Panc1 (cell line): ENCODE measurements at places on chromosomes 3 and 15.
A peak's percentile ranks its signal among the peaks of the same experiment; 100 is the strongest.

- H3K36me3 ChIP-seq: no peaks in the 10 kb centered on the region
- H3K27me3 ChIP-seq: no peaks in the 10 kb centered on the region
- H3K27ac ChIP-seq: no peak overlapping the region
- DNase-seq: no peak
Observed at GRCh38 chr15:83720468-83720867, 66.5 kb downstream of the ADAMTSL3 start.

DNA sequence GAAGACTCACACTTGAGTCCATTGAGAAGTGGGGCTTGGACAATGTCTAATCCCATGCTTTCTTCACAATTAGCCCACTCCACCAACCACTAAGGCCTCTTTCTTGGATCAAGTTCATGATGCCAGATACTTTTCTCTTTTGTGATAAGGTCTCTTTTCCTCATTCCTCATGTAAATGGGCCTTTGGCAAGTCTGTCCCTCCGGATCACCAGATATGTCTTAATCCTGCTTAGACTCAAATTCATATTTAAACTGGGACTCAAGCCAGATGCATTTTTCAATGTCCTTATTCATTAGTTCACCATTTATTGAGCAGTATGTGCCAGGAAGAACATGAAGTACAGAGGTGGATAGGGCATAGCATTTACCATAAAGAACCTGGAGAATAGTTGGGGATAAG lies 671.1 kb downstream of the TBL1XR1 start:
- no peak overlapping the region for H3K4me3 ChIP-seq
- H3K4me1 ChIP-seq: no peaks in the 10 kb centered on the region
- no peak for DNase-seq

- no peak overlapping the region for H3K27ac ChIP-seq
- H3K27me3 ChIP-seq: no peaks in the 10 kb centered on the region
- H3K4me3 ChIP-seq: no peak overlapping the region
- no peak for DNase-seq
- H3K4me1 ChIP-seq: peaks cover 8% of the 10 kb centered on the region; the same call in 1 of the 2 replicates
Observed at GRCh38 chr3:136624371-136624770, 127.8 kb downstream of the STAG1 start.

DNA sequence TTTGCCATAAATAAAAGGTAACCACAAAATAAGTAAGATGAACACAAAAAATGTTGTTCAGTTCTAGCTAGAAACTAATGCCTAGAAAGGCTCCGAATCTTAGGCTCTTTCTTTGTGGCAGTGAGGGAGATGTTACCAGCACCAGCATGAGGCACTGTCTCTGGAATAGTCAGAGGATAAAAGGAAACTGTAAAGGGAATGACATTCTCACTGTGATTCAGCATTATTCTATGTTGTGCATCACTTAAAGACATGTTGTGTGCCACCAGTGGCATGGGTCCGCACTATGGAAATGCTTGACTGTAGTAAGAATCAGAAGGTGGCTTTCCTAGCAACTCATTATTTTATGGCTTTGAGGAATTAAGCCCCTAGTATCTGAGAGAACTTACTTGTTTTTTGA lies 70.8 kb downstream of the SEC22A start:
- no peak overlapping the region for H3K4me3 ChIP-seq
- no peak for DNase-seq
- H3K4me1 ChIP-seq: no peaks in the 10 kb centered on the region

DNA sequence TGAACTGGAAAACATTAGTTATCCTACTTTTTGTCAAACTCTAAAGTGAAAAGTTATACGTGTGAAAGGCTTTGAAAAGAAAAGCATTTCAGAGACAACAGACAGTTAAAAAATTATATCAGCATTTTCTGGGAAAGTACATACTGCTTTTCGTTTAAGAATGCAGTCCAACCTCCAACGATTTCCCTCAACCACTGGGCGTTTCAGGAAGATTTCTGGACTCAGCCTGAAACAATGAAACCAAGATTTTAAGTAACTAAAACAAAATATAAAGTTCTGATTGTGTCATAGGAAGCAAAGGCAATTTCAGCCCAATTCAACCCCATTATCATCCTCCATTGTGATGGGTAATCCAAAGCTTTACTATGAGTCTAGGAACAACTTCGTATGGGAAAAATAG lies 110.7 kb downstream of the PLD1 start:
- no peak overlapping the region for H3K4me3 ChIP-seq
- no peak overlapping the region for H3K27ac ChIP-seq
- H3K4me1 ChIP-seq: no peaks in the 10 kb centered on the region
- no peaks in the 10 kb centered on the region for H3K27me3 ChIP-seq

DNA sequence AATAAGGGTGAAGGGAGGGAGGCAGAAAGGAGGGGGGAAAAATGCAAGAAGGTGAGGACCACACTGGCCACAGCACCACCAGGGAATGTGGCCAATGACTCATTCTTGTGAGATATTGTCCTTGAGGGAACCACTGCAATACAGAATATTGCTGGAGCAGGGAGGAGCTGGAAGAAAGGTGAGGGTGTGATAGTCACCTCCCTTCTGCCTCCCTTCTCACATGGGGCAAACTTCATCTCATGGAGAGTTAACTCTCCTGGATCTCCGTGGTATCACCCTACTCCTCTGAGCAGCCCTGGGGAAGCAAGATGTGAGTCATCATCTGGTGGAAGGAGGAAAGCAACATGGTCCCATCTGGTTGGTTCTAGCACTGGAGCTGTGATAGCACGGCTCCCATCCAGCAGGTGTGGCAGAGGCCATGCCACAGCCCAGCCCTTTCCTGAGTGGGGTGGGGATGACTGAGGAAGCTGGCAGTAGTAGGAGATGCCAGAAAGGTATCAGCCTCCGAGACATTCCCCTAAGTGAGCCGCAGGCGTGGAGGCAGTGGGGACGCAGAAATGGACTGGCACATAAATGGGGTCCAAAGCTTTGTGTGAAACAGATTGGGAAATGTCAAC lies 115.9 kb upstream of the LPP start:
- no peaks in the 10 kb centered on the region for H3K27me3 ChIP-seq
- peaks cover 9% of the 10 kb centered on the region for H3K4me1 ChIP-seq
- no peak overlapping the region for H3K4me3 ChIP-seq
- no peaks in the 10 kb centered on the region for H3K36me3 ChIP-seq

DNA sequence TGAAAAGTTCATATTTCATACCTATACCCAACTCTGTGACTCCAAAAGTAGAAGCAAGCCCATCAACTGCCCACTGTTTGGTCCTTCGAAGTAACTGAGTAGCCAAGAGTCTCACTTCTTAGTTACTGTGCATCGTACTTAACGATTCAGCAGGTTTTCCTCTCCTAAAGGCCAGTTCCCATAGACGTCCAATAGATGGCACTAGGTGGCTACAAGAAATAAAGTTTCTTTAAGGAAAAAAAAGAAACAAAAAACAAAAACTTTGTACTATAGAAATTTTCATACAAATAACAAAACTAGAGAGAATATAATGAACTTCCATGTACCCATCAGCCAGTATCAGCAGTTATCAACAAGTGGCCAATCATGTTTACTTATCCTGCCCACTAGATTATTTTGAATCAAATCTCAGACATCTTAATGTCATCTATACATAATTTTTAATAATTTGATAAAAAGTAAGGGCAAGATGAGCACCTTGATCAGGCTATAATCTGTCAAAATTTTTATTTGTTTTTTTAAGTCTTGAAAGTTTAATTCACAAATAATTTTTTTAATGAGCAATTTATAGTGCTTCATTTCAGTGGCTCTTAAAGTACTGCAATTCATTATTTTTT lies 63.8 kb upstream of the ACP3 start:
- DNase-seq: peak; percentile 41
- no peak overlapping the region for H3K4me3 ChIP-seq
- H3K36me3 ChIP-seq: no peaks in the 10 kb centered on the region
- H3K27me3 ChIP-seq: peaks cover 9% of the 10 kb centered on the region; the same call in 1 of the 2 replicates

DNA sequence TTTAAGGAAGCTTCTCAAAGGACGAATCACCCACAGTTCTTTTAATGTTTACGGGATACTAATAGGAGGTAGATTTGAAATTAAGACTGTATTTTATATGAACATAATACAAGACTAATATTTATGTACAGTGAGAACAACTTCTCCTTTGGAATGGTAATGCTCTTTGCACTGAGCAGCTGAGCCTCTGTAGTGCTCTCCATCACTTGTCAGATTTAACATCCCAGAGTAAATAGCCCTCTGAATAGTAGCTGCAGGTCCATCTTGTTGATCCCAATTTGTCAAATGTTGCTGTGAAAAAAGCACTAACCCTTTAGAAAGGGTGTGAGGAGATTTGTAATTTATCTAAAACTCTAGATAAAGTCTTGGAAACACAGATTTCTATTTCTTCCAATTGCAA lies 351.4 kb upstream of the KCNMB2 start:
- DNase-seq: no peak
- H3K27me3 ChIP-seq: no peaks in the 10 kb centered on the region
- H3K4me1 ChIP-seq: no peaks in the 10 kb centered on the region
- H3K36me3 ChIP-seq: no peaks in the 10 kb centered on the region
- no peak overlapping the region for H3K4me3 ChIP-seq

DNA sequence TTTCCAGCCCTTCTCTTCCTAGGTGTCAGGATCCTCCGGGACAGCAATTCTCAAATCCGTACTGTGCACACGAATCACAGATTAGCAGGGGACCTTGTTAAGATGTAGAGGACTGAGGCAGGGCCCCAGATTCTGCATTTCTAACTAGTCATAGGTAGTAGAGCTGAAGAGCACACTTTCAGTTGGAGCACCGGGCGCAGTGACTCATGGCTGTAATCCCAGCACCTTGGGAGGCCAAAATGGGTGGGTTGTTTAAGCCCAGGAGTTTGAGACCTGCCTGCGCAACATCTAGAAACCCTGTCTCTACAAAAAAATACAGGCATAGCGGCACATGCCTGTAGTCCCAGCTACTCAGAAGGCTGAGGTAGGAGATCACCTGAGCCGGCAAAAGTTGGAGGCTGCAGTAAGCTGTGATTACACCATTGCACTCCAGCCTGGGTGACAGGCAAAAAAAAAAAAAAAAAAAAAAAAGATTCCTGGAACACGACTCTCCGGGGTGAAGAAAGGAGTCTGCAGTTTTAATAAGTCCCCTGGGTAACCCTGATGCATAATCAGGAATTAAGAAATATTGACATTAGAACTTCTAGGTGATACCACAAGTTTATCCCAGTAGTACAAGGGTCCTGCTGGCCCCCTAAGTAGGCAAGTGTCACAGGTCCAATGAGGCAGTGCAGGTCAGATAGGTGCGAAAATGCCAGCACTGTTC lies 21.4 kb upstream of the IGDCC3 start:
- H3K4me3 ChIP-seq: no peak overlapping the region
- peaks cover 4% of the 10 kb centered on the region; the same call in 1 of the 2 replicates for H3K4me1 ChIP-seq
- no peak overlapping the region for H3K27ac ChIP-seq
- no peak for DNase-seq

- H3K27ac ChIP-seq: no peak overlapping the region
- H3K36me3 ChIP-seq: no peaks in the 10 kb centered on the region
- no peak overlapping the region for H3K4me3 ChIP-seq
Observed at GRCh38 chr3:143502081-143502480, 346.2 kb downstream of the SLC9A9 start.

GRCh38 chr3:128585974-128586373 lies 64.6 kb downstream of the RPN1 start:
- DNase-seq: no peak
- peaks cover 7% of the 10 kb centered on the region; the same call in 1 of the 2 replicates for H3K4me1 ChIP-seq
- H3K27ac ChIP-seq: no peak overlapping the region
- H3K4me3 ChIP-seq: no peak overlapping the region

DNA sequence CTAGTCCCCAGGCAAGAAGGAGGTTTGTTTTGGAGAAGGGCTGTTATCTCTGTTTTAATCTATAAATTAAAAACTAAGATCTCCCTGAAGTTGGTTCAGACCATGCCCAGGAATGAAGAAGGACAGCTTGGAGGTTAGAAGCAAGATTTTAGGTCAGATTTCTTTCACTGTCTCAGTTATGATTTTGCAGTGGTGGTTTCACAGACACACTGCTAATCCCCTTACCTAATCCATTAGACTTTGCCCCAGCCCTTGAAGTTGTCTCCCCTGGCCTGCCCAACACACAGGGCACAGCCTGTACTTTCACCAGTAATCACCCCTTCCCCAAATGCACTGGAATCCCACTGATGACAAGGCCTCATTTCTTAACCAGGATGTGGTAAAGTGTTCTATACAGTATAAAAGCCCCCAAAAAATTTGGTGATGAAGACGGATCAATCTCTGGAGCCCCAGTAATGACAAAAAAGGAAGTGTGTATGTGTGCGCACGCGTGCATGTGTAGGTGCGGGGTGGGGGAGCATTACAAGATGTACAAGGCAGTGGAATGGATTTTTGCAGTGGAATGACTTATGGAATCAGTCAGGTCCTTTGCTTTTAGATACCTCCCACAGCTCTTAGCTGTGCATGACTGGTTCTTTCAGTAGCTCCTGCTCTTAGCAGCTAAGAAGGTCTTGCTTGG lies 73.1 kb upstream of the TERB2 start:
- H3K27me3 ChIP-seq: peaks cover 3% of the 10 kb centered on the region
- H3K36me3 ChIP-seq: no peaks in the 10 kb centered on the region
- H3K4me3 ChIP-seq: no peak overlapping the region
- no peak overlapping the region for H3K27ac ChIP-seq
- DNase-seq: no peak
- H3K4me1 ChIP-seq: no peaks in the 10 kb centered on the region

DNA sequence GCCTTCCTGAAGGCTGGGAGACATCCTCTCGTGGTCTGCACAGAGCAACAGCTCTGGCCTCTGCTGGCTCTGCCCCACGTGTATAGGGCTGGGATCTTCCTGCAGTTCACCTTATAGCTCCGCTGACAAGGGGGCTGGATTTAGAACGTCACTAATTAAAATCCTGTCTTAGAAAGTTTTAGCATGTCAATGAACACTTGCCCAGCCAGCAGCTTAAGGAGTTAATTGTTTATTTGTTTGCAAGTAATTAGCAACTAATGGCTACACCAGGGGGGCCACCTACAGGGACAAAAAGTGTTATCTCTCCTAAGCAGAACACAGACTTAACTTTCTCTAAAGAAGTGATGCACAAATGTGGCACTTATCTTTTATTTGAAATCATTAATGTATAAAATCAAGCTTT lies at the start of gene HESX1:
Gene HESX1, minus strand, starts transcription at position 84 of the 403 bp plus-strand sequence. Its CDS starts 60 bp downstream, at position 24.
- no peak within 1 kb of the TSS for H3K27ac ChIP-seq
- no peak within 1 kb of the TSS for H3K4me3 ChIP-seq
- DNase-seq: no peak
- H3K27me3 ChIP-seq: no peaks in the 10 kb centered on the region

- H3K4me3 ChIP-seq: no peak overlapping the region; the same call in 1 of the 2 replicates
- H3K27me3 ChIP-seq: no peaks in the 10 kb centered on the region
- DNase-seq: no peak
- H3K4me1 ChIP-seq: no peaks in the 10 kb centered on the region
Observed at GRCh38 chr15:77083381-77084160, 12.7 kb upstream of the TSPAN3 start.
